ENCODE measurements at places on chromosomes 6 and 20.
A peak's percentile ranks its signal among the peaks of the same experiment; 100 is the strongest.

DNA sequence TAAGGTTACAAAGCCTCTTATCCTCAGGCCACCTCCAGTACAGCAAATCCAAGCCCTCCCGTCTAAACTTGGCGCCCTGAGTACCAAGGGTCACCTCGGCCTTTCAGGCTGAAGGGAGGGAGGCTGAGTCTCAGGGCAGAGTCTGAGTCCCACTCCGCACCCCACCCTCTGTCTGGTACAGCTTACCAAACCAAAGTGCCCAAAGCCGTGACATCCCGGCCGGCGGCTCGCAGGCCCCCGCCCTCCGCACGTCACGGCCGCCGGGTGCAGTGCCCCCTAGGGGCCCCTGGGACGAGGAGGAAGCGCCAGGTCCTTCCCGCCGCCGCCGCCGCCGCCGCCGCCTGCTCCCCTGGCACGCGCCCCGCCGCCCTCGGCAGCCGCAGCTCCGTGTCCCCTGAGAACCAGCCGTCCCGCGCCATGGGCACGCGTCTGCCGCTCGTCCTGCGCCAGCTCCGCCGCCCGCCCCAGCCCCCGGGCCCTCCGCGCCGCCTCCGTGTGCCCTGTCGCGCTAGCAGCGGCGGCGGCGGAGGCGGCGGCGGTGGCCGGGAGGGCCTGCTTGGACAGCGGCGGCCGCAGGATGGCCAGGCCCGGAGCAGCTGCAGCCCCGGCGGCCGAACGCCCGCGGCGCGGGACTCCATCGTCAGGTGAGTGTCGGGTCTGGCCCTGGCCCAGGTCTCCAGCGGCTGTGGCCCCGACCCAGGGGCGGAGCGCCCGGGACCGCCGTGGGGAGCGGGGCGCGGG lies at the start of gene MTHFD1L:
Gene MTHFD1L (plus strand): TSS at position 297 of the 741 bp plus-strand sequence. CDS start 121 bp downstream, at position 418.
- DNase-seq: peak; percentile 55

DNA sequence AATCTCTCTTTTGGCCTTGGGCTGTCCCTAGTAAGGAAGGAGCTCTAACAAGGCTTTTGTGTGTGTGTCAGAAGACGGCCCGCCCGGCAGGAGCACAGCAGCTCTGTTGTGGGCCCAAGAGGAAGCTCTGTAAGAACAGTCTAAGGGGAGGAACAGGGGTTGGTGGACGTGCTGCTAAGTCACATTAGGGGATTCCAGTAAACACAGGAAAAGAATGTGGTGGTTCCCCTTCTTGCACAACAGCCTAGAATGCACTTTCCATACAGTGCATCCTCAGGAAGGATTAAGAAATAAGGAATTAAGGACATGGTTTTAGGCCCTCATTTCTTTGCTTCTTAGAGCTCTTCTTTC lies 114.5 kb downstream of the RNF144B start:
- DNase-seq: no peak

DNA sequence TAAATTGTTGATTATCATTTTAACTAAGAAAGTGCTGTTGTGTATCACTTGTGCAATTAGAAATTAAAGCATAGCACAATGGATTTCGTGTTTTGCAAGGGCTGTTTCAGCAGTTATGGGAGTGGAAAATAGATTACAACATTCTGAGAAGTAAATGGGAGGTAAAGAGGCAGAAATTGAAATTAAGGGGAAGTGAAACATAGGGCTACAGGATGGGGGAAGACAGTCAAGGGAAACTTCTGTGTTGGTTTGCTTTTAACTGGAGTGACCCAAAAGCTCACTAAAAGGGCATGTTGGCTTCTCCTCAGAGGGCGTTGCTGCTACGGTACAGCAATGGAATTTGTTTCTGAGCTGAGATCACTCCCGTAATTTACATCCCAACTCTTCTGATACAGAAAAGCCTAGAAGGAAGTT lies 147.5 kb downstream of the BCAS1 start:
- DNase-seq: no peak

DNA sequence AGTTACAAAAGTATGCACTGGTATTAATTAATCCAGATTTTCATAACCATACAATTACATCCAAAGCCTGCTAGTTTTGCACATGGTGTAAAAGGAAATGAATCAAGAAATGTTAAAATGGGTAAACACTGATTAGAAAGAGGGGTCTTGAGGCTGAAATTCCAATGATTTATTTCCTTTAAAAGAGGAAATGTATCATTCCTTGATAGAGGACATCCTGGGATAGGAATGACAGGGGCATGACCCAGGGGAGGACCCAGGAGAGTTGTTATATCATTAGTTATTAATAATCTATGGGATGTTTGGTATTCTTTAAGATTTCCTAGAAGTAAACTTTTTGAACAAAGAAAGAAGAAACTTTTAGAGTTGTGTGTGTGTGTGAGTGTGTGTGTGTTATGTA lies 18.2 kb downstream of the AK9 start:
- no peak for DNase-seq

- no peak for DNase-seq
Measured at GRCh38 chr6:89045011-89045387, 35.6 kb upstream of the PNRC1 start.

GRCh38 chr6:39558591-39559190 lies 166.5 kb downstream of the KIF6 start:
- no peak for DNase-seq

DNA sequence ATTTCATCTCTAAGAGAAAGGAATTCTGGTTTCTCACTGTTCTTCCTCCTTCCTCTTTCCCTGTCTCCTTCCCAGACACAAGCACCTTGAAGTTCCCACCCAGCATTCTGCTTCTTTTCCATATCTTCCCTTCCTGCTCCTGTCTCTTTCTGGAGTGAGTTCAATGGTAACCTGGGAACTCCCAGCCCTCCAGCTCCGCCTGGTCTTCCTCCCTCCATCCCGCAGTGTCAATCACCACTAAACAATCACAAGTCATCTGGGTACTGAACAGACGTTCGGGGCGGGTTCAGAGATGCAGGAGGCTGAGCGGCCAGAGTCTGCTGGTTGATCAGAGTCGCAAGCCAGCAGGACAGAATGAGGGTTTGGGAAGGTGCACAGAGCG lies 7.7 kb downstream of the TTBK1 start:
- DNase-seq: no peak

GRCh38 chr20:44967207-44967807 lies 995 bp downstream of the STK4 start:
- no peak for DNase-seq

DNA sequence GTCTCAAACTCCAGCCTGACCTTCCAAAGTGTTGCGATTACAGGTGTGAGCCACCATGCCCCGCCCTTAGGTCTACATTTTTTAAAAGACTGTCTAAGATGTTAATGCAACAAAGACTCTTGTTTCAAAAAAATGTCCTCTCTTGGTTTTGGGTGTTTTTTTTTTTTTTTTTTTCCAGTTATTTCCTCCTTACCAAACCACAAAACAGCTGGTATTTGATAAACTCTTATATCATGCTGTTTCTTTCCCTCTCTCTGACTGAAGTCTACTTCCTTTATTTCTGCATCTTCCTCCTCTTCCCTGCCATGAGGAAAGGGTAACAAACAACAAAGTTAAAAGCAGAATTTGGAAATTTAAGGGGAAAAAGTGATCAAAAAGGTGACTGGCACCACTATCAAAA lies 21.2 kb downstream of the STK38 start:
- no peak for DNase-seq

DNA sequence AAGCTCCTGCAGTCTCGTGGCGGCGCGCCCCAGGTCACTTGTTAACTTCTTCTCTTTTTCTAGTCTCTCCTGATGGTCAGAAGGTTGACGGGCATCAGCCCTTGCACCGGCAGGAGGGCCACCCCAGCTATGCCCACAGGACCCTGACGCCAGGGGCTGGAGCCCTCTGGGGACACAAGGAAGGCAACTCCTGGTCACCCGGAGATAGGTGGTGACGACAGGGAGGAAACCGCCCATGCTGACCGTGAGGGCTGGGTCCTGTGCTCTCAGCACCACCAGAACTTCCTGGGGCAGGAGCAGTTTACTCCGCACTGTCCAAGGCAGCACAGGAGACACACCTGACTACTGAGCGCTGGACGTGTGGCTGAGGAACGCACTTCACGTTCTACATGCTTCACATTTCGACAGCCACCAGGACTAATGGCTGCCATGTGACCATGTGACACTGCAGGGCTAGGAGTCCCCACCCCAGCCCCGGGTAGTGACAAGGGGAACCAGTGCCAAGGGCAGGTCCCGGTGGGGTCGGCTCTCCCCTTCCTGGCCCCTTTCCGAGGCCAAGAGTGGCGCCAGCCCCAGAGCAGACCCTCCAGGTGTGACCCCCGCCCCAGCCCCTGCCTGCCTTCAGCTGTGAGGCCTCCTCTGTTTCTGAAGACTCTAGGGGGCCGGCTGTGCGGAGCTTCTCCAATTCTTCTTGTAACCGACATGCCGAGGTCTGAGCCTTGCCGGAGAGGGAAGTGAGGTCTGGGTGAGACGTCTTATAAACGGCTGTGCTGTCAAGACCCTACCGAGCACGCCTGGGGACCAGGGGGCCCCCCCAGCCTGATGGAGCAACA lies 45.2 kb downstream of the DSTN start:
- no peak for DNase-seq

DNA sequence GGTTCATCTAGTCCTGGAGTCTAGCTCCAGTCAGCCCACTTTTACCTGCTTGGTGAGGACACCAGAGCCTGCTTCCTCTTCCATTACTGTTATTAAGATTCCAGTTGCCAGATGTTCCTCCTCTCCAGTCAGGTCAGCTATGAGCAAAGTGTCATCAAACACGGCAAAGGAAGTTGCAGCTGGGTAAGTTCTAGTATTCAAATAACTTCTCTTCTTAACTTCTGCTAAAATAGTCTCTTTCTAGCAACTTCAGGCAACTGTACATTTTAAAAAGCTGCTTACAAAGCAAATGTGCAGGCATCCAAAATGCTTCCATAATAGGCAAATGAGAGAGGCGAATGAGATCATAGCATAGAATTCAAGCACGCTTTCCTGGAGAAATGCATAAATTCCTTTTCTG lies 18.4 kb upstream of the MRPS18A start:
- no peak for DNase-seq

- DNase-seq: no peak
Measured at GRCh38 chr6:169324656-169325459, 71.2 kb upstream of the THBS2 start.

DNA sequence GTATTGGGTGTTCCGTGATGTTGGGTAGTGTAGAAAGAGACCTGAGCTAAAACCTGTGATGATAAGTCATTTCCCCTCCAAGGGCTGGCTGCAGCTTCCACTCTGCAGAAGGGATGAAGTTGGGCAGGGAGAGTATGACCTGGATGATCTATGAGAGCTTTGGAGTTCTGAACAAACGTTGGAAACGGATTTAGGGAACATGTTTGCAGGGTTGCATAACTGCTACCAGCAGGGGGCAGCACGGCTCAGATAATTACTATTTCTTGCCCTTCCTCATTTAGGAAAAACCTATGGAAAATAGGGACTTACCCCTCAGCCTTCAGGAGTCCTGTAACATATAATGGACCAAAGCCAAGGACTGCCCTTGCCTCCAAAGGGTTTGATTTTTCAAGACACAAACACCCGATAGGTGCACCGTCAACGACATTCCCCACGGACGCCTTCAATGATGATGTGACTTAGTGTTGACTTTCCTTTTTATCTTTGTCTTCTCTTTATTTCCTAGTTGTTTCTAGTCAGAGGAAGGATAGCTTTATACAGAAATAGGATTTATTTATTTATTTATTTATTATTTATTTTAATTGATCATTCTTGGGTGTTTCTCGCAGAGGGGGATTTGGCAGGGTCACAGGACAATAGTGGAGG lies 164.9 kb upstream of the SASH1 start:
- DNase-seq: no peak

DNA sequence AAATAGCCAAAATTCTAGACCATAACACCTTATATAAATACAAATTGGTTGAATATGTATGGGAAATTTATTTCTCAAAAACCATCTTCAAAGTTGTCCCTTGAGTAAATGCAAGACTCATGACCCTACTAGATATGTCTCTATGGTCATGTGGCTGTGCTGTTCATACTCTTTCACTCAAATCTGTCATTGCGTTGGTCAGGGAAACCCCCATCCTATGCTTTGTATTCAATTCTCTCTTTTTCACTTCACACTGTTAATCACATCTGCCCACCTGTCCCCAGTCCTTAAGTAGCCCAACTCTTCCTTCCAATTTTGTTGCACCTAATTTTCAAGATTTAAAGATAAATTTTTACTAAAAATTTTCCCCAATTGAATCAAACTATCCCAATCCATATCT lies 51.0 kb downstream of the RPS12 start:
- no peak for DNase-seq

GRCh38 chr6:31558631-31559500 lies 11.5 kb downstream of the NFKBIL1 start:
- DNase-seq: peak; percentile 93

GRCh38 chr20:61986762-61987321 lies 78.8 kb downstream of the TAF4 start:
- DNase-seq: no peak

DNA sequence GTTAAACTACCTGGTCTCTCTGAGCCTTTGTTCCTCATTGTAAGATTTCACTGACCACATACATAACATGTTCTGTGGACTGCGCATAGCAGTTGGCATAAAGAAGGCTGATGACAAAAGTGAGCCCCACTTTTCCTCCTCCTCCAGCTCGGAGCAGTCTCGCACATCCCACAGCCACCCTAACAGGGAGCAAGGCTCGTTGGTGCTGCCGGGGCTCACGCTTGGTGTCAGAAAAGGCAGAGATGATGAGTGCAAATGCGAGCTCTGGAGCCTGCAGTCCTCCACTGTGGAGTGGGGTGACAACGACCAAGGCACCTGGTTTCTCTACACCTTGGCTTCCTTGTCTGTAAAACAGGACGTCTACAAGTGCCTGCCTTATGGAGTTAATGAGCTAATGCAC lies 9.7 kb downstream of the TGM3 start:
- DNase-seq: no peak

- DNase-seq: no peak
Measured at GRCh38 chr20:34337982-34338726, 24.9 kb upstream of the ITCH start.

GRCh38 chr6:164690702-164691500 lies 618.5 kb downstream of the C6orf118 start:
- DNase-seq: no peak

GRCh38 chr6:166173281-166173951 lies 5.8 kb upstream of the TBXT start:
- DNase-seq: peak; percentile 3

DNA sequence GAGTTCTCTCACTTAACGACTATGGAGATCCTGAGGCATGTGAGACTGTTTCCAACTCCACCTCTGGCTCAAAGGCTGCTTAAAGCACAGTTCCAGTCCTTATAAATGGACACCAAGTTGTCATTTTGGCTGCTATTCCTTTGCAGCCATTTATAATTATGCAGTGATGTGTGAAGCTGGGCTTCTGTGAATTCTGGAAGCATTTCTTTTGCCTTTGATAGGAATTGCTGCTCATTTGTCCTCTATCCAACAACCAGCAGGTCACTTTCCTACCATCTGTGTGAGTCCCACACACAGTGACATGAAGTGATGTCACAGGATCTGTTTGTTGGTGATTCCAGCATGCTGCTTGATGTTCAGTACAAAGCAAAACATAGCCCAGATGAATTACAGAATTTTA lies 28.5 kb upstream of the EFHC1 start:
- DNase-seq: no peak

GRCh38 chr6:158783851-158784250 lies 35.3 kb downstream of the EZR start:
- DNase-seq: no peak
